Neural progenitor cell (in vitro differentiated cells): ENCODE measurements at places on chromosomes 1 and 21. TPM values are rescaled to one million over a fixed set of nuclear protein-coding genes. Genes with fewer than 3 reads are reported as not detected.
A peak's percentile ranks its signal among the peaks of the same experiment; 100 is the strongest.

DNA sequence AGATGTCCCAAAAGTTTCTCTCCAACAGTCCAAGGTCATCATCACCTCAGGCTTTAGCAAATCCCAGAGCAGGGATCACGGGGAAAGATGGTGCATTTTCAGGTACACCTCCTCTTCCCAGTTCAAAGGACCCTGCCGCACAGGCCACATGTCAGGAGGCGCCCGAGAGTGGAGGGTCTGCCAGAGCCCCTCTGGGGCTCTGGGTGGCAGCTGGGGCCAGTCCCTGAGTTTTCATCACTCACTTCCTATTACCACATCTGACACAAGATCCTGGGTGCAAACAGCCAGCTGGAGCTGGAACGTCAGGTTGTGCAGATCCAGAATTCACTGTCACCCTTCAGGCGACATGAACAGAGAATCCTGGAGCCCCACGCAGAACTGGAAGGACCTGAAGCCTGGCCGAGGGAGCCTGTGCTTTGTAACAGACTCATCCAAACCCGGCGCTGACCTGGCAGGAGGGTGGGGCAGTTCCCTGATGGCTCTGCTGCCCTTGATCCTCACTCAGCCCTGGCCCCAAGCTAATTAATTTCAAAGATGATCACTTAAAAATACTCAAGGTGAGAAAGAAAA, 8.8 kb downstream of the TMEM63A start:
- H3K4me1 ChIP-seq: no peaks in the 10 kb centered on the region
- H3K27ac ChIP-seq: no peak overlapping the region
- no peak overlapping the region for H3K4me3 ChIP-seq
- H3K27me3 ChIP-seq: no peaks in the 10 kb centered on the region
- no peak for DNase-seq
- no peaks in the 10 kb centered on the region for H3K36me3 ChIP-seq

DNA sequence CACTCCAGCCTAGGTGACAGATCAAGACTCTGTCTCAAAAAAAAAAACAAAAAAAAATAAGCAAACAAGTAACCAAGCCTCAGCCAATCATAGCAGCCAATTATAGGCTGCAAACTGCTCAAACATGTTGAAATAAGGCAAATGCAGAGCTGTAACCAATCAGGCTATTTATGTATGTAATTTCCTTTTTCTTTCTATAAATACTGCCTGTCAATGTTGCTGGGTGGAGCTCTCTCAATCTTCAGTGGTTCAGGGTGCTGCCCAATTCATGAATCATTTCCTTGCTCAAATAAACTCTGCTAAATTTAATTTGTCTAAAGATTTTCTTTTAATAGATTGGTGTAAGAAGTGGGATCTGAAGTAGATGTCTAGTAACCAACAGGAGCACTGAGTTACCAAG, 11.6 kb upstream of the CD1D start:
- H3K27me3 ChIP-seq: peaks cover 37% of the 10 kb centered on the region
- H3K36me3 ChIP-seq: no peaks in the 10 kb centered on the region
- no peaks in the 10 kb centered on the region for H3K4me1 ChIP-seq
- DNase-seq: no peak
- no peak overlapping the region for H3K27ac ChIP-seq

DNA sequence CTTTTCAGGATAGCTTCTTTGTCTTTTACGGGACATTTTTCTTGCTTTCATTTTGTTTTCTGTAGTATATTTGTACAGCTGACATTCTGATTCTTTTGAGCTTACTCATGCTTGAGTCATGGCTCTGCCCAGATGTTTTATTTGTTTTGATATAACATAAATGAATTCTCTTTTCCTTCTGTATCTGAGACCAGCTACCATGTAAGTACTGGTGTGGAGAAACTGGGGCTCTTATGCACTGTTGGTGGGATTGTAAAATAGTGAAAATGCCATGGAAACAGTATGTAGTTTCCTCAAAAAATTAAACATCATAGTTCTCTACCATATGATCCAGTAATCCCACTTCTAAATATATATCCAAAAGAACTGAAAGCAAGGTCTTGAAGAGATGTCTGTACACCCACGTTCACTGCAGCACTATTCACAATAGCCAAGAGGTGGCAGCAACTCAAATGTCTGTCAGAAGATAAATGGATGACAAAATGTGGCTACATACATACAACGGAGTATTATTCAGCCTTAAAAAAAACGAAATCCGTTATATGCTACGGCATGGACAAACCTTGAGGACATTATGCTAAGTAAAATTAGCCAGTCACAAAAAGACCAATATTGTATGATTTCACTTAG, 61.4 kb downstream of the EIF2B3 start:
- no peaks in the 10 kb centered on the region for H3K27me3 ChIP-seq
- no peak overlapping the region for H3K27ac ChIP-seq
- no peak overlapping the region for H3K4me3 ChIP-seq
- H3K4me1 ChIP-seq: no peaks in the 10 kb centered on the region
- peak; percentile 5 for DNase-seq

- H3K36me3 ChIP-seq: no peaks in the 10 kb centered on the region
- no peaks in the 10 kb centered on the region for H3K27me3 ChIP-seq
- no peaks in the 10 kb centered on the region for H3K4me1 ChIP-seq
- no peak for DNase-seq
- no peak overlapping the region for H3K27ac ChIP-seq
Observed at GRCh38 chr1:33272930-33273329, 16.6 kb downstream of the ZNF362 start.

DNA sequence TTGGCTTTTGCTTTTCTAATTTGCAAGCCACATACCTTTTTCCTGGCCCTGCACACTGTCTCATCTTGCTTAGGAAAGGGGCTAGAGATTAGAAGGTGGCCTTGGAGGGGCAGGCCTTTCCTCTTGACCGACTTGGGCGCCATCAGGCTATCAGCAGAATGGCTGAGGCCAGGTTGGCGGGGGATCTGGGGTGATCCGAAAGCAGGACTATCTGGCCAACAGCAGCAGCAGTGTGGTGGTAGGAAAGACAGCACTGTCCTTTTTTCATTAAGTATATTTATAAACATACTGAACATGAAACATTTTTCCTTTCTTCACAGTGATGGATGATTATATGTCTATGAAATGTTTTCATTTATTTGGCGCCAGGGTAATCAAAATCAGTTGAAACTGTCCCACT, 23.5 kb upstream of the RUNX1 start:
- H3K27ac ChIP-seq: no peak overlapping the region
- no peaks in the 10 kb centered on the region for H3K27me3 ChIP-seq
- H3K4me1 ChIP-seq: no peaks in the 10 kb centered on the region

- H3K36me3 ChIP-seq: no peaks in the 10 kb centered on the region
- no peak for DNase-seq
- H3K4me1 ChIP-seq: no peaks in the 10 kb centered on the region
- no peak overlapping the region for H3K4me3 ChIP-seq
Observed at GRCh38 chr1:208510192-208510952, 266.2 kb upstream of the PLXNA2 start.

GRCh38 chr1:85028151-85028550, 20.1 kb downstream of the MCOLN3 start:
- H3K4me1 ChIP-seq: no peaks in the 10 kb centered on the region
- no peaks in the 10 kb centered on the region for H3K36me3 ChIP-seq
- no peak overlapping the region for H3K4me3 ChIP-seq
- H3K27ac ChIP-seq: no peak overlapping the region

DNA sequence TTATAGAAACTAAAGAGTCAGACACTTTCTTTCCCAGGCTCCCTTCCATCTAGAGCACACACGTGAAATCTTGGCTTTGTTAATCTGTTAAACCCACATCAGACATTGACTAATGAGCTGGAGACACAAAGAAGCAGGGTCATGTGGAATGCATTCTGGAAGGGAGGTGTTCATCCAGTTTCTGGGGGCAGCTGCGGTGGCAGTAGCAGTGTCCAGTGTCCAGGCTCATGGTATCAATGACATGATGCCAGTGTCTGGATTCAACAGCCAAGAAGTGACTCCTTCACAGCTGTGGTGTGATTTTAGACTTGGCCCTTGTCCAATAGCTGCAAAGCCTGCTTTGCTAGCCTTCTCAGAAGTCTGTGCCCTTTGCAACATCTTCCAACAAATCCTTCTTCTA, 95.2 kb downstream of the NTPCR start:
- DNase-seq: no peak
- no peak overlapping the region for H3K27ac ChIP-seq
- H3K27me3 ChIP-seq: no peaks in the 10 kb centered on the region
- no peak overlapping the region for H3K4me3 ChIP-seq
- H3K4me1 ChIP-seq: no peaks in the 10 kb centered on the region

DNA sequence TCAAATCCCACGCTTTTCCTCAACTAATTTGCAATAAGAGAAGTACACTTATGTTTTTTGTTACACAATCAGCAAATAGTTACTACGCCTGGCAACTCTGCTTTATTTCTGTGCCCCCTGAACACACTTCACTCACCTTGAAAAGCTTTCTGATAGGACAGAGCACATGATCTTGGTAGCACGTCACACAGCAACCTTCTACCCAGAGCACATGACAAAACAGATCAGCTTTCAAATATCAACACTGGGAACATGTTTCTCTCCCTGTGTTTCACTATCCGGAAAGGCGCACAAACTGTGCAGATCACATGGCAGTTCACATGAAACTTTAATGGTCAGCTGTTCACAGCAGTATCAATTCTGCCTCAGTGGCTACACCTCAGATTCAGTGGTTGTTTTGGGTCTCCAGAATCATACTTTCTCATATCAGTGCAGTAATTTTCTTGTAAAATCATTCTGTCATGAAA, 2.2 kb downstream of the SLC19A2 start:
- H3K36me3 ChIP-seq: no peaks in the 10 kb centered on the region
- H3K4me3 ChIP-seq: peak overlapping the region; percentile 79
- peaks cover 64% of the 10 kb centered on the region for H3K4me1 ChIP-seq
- no peak overlapping the region for H3K27ac ChIP-seq
- H3K27me3 ChIP-seq: no peaks in the 10 kb centered on the region

DNA sequence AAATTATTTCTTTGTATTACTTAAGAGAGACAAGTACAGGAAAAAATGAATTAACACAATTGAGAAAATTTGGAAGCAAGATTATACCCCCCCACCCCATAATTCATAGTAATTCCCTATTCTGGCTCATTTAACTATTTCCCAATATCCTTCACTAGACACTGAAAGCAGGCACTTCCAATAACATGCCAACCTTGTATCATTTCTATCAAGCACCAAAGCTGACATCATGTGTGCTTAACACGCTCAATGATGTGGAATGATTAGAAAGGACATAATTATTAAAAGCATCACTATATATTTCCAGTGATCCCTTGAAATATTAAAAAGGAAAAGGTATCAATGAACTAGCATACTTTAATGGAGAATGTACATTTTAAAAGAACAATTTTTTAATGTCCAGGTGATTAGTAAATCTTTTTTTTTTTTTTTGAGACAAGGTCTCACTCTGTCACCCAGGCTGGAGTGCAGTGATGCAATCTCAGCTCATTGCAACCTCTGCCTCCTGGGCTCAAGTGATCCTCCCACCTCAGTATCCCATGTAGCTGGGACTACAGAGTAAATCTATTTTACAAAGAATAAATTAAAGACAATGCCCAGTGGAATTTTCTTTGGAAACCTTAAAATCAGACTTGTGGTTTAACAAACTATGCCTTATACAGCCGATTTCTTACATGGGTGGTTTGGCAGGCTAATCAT, 443.9 kb downstream of the DSCAM start:
- DNase-seq: no peak
- no peak overlapping the region for H3K4me3 ChIP-seq
- H3K27me3 ChIP-seq: no peaks in the 10 kb centered on the region
- H3K4me1 ChIP-seq: no peaks in the 10 kb centered on the region
- H3K27ac ChIP-seq: no peak overlapping the region

- no peaks in the 10 kb centered on the region for H3K27me3 ChIP-seq
- H3K27ac ChIP-seq: no peak overlapping the region
- no peak overlapping the region for H3K4me3 ChIP-seq
- no peak for DNase-seq
- H3K36me3 ChIP-seq: no peaks in the 10 kb centered on the region
Observed at GRCh38 chr1:153291514-153291913, 21.2 kb downstream of the PGLYRP3 start.

- no peak overlapping the region for H3K27ac ChIP-seq
- H3K4me1 ChIP-seq: peaks cover 11% of the 10 kb centered on the region
- H3K4me3 ChIP-seq: no peak overlapping the region
- H3K36me3 ChIP-seq: no peaks in the 10 kb centered on the region
- no peaks in the 10 kb centered on the region for H3K27me3 ChIP-seq
Observed at GRCh38 chr1:41739061-41739955, 179.4 kb downstream of the HIVEP3 start.

DNA sequence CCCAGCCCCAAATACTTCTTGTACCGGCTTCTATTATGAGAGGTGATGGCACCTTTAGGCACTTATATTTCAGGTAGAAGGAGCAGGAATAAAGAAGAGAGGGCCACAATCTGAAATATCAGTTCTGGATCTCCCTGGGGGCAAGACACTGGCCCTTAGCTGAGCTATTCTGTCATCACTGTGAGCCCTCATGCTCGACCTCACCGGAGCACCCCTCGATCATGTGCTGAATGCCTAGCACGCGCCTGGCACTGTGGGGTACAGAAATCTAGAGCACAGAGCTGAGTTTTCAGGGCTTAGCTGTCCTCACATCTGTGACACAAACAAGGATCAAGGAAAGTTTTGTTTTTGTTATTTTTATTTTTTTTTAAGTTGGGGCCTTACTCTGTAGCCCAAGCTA, 7.6 kb upstream of the MX1 start:
- H3K4me1 ChIP-seq: no peaks in the 10 kb centered on the region
- H3K36me3 ChIP-seq: no peaks in the 10 kb centered on the region
- H3K27ac ChIP-seq: no peak overlapping the region
- H3K4me3 ChIP-seq: no peak overlapping the region
- H3K27me3 ChIP-seq: peaks cover 18% of the 10 kb centered on the region
- no peak for DNase-seq

- H3K4me1 ChIP-seq: peaks cover 9% of the 10 kb centered on the region
- no peak overlapping the region for H3K27ac ChIP-seq
- no peak for DNase-seq
- H3K36me3 ChIP-seq: no peaks in the 10 kb centered on the region
- H3K27me3 ChIP-seq: peaks cover 10% of the 10 kb centered on the region
- H3K4me3 ChIP-seq: no peak overlapping the region
Observed at GRCh38 chr1:55531644-55532043, 316.5 kb upstream of the USP24 start.

GRCh38 chr1:20485527-20486456, at the start of gene CAMK2N1:
CAMK2N1 (minus strand) TSS chr1:20486210; CDS start chr1:20485379, 831 bp downstream.
- peaks cover 14% of the 10 kb centered on the region for H3K4me1 ChIP-seq
- H3K36me3 ChIP-seq: no peaks in the 10 kb centered on the region
- no peak within 1 kb of the TSS for H3K27ac ChIP-seq
- peaks cover 97% of the 10 kb centered on the region for H3K27me3 ChIP-seq
- peak within 1 kb of the TSS; percentile 95 for H3K4me3 ChIP-seq

GRCh38 chr1:236342403-236343245, 51.5 kb upstream of the EDARADD start:
- no peak for DNase-seq
- no peak overlapping the region for H3K4me3 ChIP-seq
- H3K27ac ChIP-seq: no peak overlapping the region

GRCh38 chr21:44991538-44992483, 52.0 kb downstream of the SLX9 start:
- H3K4me1 ChIP-seq: no peaks in the 10 kb centered on the region
- H3K36me3 ChIP-seq: no peaks in the 10 kb centered on the region
- H3K27ac ChIP-seq: no peak overlapping the region
- no peak overlapping the region for H3K4me3 ChIP-seq

- H3K27me3 ChIP-seq: no peaks in the 10 kb centered on the region
- DNase-seq: no peak
- H3K36me3 ChIP-seq: no peaks in the 10 kb centered on the region
Observed at GRCh38 chr21:28633839-28634555, 358.7 kb downstream of the LTN1 start.

APOBEC4 gene
- total RNA-seq: not detected in 2 replicates

OR2T33 gene
- not detected in 2 replicates for total RNA-seq

OR2T35 gene
- not detected in 2 replicates for total RNA-seq

KDF1 gene
- total RNA-seq: 1.1 TPM in 1 of 2 replicates, not detected in the other

MEF2D gene
- total RNA-seq: 1.8 and 7.1 TPM in 2 replicates

KRTAP21-2 gene
- total RNA-seq: not detected in 2 replicates

HOOK1 gene
- 9.3 and 12.1 TPM in 2 replicates for total RNA-seq

CCDC30 gene
- total RNA-seq: 2.0 and 2.8 TPM in 2 replicates

GTF2B gene
- 32.2 and 42.0 TPM in 2 replicates for total RNA-seq

CFAP141 gene
- total RNA-seq: not detected in 2 replicates
